ENCODE measurements at places on chromosomes 2 and 18.

DNA sequence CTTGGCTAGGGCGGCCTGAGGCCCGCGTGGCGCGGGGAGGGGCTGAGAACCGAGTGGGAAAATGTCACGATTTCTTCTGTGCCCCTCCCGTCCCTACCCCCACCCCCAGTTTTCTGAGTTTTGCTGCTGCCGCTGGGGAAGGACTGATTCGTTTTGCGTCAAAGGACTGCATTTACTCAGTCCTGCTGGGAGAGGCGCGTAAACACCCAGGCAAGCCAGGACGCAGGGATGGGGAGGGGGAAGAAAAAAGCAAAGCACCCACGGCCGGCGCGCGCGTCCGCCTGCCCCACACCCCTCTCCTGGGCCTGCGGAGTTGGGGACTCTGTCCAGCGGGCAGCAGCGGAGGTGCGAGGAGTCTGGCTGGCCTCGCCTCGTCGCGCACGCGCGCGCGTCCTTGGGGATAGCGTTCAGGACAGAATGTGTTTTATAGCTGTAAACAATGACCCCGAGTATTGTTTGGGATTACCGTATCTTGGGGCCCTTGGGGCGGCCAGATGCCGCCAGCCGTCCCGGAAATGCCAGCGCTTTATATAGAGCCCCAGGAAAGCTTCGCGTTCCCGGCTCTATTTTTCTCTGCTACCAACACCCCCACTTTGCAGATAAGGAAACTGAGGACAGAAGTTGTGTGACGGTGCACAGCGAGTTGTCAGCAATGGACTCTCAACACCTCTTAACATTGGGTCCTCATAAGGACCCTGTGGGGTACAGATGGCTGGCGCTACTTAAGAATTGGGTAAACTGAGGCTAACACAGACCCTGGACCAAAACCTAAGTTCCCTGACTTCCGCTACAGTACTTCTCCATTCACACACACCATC is 1.7 kb upstream of the FOSL2 start:
- peak; percentile 76 for DNase-seq

- DNase-seq: peak; percentile 34
Observed at GRCh38 chr2:98806236-98806697, 75.3 kb upstream of the MGAT4A start.

GRCh38 chr2:130363479-130363878 is 7.6 kb downstream of the PTPN18 start:
- no peak for DNase-seq

- no peak for DNase-seq
Observed at GRCh38 chr2:54722641-54723040, 821 bp upstream of the EML6 start.

- DNase-seq: no peak
Observed at GRCh38 chr2:14781142-14781541, 148.6 kb downstream of the LRATD1 start.

- no peak for DNase-seq
Observed at GRCh38 chr2:23446916-23447315, 61.9 kb downstream of the KLHL29 start.

DNA sequence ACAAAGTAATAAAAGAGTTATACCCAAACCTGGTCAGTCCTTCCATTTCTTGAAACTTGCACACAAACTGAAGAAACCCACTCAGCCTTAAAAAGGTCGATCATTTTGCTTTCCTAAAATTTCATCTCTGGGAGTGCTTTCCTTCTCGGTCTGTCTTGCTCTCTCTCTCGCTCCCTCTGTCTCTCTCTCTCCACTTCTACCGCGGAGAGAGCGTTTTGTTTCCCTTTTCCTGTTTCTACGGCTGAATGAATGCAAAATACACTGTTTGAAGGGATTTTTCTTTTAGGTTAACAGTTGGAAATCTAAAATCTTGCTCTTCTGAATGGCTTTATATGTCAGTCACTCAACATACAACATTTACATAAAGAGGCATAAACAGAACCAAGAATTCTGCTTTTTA is 424.2 kb downstream of the TGIF1 start:
- no peak for DNase-seq

DNA sequence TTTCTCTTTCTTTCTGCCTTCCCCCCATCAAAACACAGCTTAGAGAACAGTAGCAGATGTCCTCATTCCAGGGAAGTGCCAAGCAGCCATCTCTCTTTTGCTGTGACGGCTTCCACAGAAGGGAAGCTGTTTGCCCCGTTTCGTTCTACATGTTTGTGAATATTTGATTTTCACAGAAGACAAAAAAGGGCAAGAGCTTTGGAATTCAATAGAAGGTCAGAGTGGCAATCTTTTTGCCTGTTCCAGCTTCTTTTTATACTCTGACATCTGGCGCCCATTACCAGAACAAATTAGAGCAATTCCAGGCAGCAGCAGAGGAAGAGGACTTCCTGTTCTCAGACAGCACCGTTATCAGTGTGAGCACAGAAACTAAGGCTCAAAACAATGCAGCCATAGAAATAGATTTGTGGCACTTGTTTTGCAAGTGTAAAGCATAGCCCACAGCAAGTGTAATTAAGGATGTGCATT is 79.0 kb upstream of the CDH19 start:
- no peak for DNase-seq

GRCh38 chr2:70094171-70094977 is 7.1 kb downstream of the PCBP1 start:
- no peak for DNase-seq

GRCh38 chr18:37435996-37436395 is 129.6 kb downstream of the CELF4 start:
- DNase-seq: no peak

- DNase-seq: no peak
Observed at GRCh38 chr2:67516899-67517530, 119.9 kb downstream of the ETAA1 start.

DNA sequence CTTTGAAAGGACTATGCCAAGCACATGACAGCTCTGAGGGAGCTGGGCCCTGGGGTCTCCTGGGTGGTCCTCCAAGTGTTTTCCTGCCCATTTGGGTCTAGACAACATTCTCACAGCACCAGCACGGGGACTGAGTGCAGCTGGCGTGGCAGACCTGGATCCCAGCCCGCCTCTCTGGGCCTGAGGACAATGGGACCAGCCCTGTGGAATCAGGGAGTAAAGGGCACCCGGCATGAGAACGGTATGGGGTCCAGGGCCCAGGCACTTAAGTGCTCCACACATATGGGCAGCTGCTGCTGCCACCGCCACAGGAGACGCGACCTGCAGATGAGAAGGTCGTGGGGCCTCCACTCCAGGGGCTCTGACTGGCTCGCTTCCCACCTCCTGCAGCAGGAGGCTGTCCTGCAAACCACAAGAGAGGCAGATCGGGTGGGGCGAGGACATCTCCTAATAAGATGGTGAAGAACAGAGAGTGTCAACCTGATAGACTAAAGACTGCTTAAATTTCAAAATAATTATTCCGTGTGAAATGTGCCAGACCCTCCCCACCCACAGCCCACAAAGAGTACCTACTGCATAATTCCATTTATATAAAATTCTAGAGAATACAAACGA is 46.3 kb downstream of the FAM178B start:
- DNase-seq: no peak

DNA sequence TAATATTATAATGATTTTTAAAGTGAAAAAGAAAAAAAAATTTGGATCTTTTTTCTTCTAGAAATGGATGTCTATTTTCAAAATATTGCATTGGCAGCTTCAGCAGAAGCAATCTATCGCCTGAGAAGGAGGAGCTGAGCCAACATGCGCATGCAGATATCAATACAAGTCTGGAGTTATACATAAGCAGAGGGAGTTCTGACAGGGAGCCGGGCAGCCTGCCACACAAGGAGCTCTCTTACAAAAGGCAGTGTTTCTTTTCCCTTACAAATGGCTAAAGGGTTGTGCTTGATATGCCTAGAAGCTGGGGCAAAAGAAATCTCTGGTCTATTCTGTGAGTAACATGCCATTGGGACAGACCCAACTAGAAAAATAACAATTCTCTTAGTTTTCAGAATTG is 291.9 kb upstream of the TRIB2 start:
- no peak for DNase-seq

DNA sequence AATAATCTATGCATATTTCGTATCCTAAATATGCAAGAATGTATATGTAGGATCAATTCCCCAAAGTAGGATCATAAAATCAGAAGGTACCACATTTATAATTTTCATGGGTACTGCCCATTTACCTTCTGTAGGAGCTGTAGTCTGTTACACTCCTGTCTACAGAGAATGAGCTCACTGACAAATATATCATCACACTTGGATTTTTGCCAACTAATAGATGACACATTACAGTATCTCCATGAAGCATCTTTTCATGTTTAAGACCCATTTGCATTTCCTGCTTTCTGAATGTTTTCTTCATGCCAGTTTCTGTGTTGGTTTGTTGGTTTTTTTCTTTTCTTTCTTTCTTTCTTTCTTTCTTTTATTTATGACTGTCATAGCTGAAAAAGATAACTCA is 70.9 kb upstream of the EML6 start:
- DNase-seq: no peak

GRCh38 chr18:45386041-45386655 is 229.1 kb upstream of the SLC14A2 start:
- no peak for DNase-seq

DNA sequence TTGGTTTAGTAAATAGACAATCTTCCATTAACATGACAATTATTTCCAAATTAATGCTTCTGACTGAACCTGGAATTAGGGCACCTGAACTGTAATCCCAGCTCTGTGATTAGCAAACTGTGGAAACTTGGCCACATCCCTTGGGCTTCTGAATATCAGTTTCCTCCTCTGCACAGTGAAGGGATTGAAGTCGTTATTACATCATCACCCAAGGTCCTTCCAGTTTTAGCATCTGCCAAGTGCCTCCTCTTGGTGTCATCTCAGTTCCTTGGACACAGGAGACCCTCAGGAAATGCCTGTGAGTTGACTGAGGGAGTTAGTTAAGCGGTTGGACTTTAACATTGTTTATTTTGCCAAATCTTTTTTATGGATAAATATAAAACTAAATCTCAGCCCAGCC is 64.8 kb downstream of the MOGAT1 start:
- no peak for DNase-seq

- DNase-seq: no peak
Observed at GRCh38 chr2:84995826-84996225, 24.9 kb downstream of the KCMF1 start.

- DNase-seq: no peak
Observed at GRCh38 chr2:46010223-46010924, 286.8 kb upstream of the EPAS1 start.

DNA sequence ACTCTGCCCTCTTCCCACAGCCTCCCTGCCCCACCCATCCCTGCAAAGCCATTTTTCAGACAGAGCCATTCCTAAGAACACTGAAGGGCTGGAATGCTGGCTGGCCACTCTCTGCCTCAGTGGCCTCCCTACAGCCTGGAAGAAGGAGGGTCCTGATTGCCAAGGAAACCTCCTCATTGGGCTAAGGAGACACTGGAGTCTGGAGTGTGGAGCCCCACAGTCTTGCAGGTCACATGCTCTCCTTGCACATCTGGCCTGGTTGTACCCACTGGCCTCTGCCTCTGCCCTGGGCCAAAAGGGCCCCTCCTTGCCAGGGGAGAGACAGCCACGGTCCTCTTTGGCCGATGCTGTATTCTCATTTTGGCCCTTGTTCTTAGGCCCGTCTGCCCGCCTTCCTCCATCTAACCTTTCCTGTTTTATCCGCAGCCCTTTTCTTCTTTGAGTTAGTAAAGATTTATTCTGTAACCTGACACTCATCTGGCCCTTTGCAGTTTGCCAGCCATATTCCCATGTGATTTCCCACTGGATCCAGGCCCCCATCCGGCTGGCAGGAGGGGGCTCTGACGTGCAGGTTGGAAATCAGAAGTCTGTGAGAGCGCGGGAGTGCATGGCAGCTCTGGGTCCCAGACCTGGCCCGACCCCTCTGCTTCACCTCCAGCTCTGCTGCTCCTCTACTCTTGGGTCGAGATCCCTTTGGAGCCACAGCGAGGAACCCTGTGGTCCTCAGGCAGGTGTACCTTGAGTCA is 11.0 kb upstream of the CATIP start:
- no peak for DNase-seq

DNA sequence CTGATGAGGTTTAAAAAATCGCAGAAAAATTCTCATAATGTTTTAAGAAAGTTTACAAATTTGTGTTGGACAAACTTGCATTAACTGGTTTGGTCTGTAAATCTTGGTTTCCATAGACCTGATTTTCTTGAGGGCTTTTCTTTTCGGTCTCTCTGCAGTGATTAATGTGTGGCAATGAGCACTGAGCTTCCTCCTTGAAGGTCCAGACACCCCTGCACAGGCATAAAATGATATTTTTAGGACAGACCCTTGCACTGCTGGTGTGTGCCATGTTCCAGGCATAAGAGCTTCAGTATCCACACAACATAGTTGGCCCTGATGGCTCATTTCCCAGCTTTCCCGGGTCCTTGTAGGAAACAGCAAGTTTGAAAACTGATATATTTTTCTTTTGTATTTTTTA is 33.7 kb downstream of the MRPL33 start:
- DNase-seq: no peak
